ENCODE measurements at places on chromosomes 11 and 22.

GRCh38 chr11:76365038-76365679 is 15.8 kb downstream of the THAP12 start:
- no peak overlapping the region for H3K27ac ChIP-seq
- DNase-seq: no peak

- no peaks in the 10 kb centered on the region for H3K27me3 ChIP-seq
- no peaks in the 10 kb centered on the region for H3K4me1 ChIP-seq
- DNase-seq: no peak
- no peak overlapping the region for H3K27ac ChIP-seq
- H3K4me3 ChIP-seq: no peak overlapping the region
- no peaks in the 10 kb centered on the region for H3K36me3 ChIP-seq
These were observed 23.7 kb downstream of the SLC37A2 start for GRCh38 chr11:125086633-125087296.

GRCh38 chr11:118443590-118444218 is 7.4 kb downstream of the KMT2A start:
- no peaks in the 10 kb centered on the region for H3K27me3 ChIP-seq
- H3K27ac ChIP-seq: peak overlapping the region; percentile 84
- H3K36me3 ChIP-seq: peaks cover 3% of the 10 kb centered on the region
- H3K4me1 ChIP-seq: peaks cover 41% of the 10 kb centered on the region
- H3K4me3 ChIP-seq: peak overlapping the region; percentile 94

GRCh38 chr11:72157131-72157530 is 21.6 kb downstream of the FOLR3 start:
- no peaks in the 10 kb centered on the region for H3K27me3 ChIP-seq
- H3K4me1 ChIP-seq: no peaks in the 10 kb centered on the region
- H3K36me3 ChIP-seq: no peaks in the 10 kb centered on the region

DNA sequence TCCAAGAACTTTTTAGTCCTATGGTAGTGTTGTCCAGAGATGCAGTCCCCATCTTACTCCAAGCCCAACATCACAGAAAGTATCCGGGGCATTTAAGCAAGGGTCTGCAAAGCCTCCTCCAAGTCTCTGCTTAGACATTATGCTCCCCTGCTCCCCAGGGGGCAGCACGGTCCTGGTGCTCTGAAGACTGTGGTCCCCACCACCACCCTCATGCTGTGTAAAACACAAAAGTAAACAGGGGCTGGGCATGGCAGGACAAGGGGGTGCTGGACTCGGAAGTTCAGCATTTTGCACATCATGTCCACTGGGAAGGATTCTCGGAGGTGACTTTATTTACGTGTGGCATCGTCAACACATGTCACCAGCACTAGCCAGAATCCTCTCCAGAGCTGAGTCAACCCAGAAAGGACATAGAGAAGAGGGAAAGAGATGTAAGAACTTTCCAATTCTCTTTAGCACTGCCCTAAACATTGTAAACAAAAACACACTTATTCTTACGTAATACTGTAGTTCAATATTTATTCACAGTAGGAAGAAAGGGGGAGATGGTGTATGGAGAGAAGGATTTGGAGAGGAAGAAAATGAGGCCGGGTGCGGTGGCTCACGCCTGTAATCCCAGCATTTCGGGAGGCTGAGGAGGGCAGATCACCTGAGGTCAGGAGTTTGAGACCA is 37.7 kb downstream of the TCIRG1 start:
- H3K36me3 ChIP-seq: peaks cover 27% of the 10 kb centered on the region
- no peak overlapping the region for H3K27ac ChIP-seq
- H3K4me1 ChIP-seq: peaks cover 3% of the 10 kb centered on the region
- H3K27me3 ChIP-seq: no peaks in the 10 kb centered on the region

DNA sequence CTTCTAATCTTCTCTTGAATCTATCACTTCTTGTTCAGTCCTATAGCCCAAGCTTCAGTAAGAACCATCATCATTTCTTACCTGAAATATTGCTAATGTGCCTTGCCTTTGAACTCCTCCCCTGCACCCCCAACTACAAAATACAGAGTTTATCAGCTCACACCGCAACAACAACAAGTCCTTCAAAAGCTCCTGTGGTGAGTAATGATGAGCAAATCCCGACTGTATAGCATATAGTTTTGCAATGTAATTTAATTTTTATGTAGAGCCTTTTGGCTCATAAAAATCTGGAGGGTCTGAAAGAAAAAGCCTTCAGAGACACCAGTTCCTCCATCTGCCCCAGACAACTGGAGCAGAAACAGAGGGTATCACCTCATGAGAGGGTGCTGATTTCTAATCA is 124.7 kb downstream of the ARHGAP32 start:
- H3K36me3 ChIP-seq: no peaks in the 10 kb centered on the region
- no peaks in the 10 kb centered on the region for H3K27me3 ChIP-seq
- no peak overlapping the region for H3K27ac ChIP-seq
- DNase-seq: no peak
- no peak overlapping the region for H3K4me3 ChIP-seq

GRCh38 chr11:27874998-27875830 is 175.0 kb upstream of the BDNF start:
- no peak overlapping the region for H3K4me3 ChIP-seq
- H3K36me3 ChIP-seq: no peaks in the 10 kb centered on the region
- H3K27ac ChIP-seq: no peak overlapping the region
- DNase-seq: no peak

GRCh38 chr22:33109514-33110430 is 51.6 kb upstream of the SYN3 start:
- no peak overlapping the region for H3K27ac ChIP-seq
- no peak overlapping the region for H3K4me3 ChIP-seq
- no peaks in the 10 kb centered on the region for H3K4me1 ChIP-seq

Data from GM12878 (cell line).